ENCODE measurements at places on chromosomes 1 and 21. TPM values are rescaled to one million over a fixed set of nuclear protein-coding genes. Genes with fewer than 3 reads are reported as not detected.

- H3K27me3 ChIP-seq = no peaks in the 10 kb centered on the region
- no peak overlapping the region for H3K27ac ChIP-seq
- no peaks in the 10 kb centered on the region for H3K36me3 ChIP-seq
- H3K4me3 ChIP-seq = no peak overlapping the region
- DNase-seq = no peak
These were observed 11.7 kb downstream of the MPZ start for GRCh38 chr1:161298116-161298515.

DNA sequence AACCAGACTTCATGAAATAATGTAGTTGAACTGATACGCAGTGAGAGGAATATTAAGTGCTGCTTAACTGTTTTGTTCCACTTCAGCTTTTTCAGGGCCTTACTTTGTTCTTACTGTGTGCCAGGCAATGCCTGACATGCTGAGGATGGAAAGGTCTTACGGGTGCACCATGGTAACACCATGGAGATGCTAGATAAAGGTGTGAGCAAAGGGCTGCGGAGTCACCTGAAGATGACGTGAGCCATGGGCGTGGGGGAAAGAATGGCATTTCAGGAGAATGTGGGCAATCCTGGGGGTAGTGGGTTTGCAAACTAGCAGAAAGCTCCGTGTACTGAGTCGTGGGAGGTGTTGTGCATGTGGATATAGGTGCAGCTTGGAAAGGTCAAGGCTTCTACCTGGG, 27.3 kb downstream of the MAN1C1 start:
- DNase-seq = no peak
- H3K27me3 ChIP-seq = no peaks in the 10 kb centered on the region
- no peak overlapping the region for H3K4me3 ChIP-seq
- peaks cover 33% of the 10 kb centered on the region for H3K4me1 ChIP-seq
- H3K27ac ChIP-seq = no peak overlapping the region

DNA sequence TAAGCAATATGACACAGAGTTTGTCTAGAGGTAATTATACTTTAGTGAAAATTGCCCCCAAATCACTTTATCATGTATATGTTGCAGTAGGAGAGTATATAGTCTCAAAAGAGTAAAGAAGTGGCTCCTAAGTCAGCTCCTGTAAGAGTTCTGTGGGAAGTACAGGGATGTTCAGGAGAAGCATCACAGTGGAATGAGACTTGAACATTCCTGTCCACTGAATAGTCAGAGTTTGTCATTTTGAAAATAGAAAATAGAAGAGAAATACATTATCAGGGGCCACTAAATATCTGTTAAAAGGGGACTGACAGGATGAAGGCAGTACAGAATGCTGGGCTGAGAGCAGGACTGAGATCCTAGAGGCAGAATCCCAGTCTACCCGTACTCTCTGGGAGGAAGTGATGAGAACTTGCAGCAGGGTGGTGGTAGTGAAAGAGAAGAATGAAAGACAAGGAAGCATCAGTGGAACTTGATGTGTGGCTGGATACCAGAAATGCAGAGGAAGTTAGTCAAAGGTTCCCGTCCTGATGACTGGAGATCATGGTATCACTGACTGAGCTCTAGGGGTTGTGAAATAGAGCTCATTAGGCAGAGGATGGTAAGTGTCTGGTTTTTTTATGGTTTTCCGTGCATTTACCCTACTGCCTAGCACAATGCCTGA, 153.4 kb downstream of the FMN2 start:
- H3K27ac ChIP-seq = no peak overlapping the region
- no peaks in the 10 kb centered on the region for H3K27me3 ChIP-seq
- no peak overlapping the region for H3K4me3 ChIP-seq
- peaks cover 4% of the 10 kb centered on the region for H3K36me3 ChIP-seq
- no peak for DNase-seq
- no peaks in the 10 kb centered on the region for H3K4me1 ChIP-seq

DNA sequence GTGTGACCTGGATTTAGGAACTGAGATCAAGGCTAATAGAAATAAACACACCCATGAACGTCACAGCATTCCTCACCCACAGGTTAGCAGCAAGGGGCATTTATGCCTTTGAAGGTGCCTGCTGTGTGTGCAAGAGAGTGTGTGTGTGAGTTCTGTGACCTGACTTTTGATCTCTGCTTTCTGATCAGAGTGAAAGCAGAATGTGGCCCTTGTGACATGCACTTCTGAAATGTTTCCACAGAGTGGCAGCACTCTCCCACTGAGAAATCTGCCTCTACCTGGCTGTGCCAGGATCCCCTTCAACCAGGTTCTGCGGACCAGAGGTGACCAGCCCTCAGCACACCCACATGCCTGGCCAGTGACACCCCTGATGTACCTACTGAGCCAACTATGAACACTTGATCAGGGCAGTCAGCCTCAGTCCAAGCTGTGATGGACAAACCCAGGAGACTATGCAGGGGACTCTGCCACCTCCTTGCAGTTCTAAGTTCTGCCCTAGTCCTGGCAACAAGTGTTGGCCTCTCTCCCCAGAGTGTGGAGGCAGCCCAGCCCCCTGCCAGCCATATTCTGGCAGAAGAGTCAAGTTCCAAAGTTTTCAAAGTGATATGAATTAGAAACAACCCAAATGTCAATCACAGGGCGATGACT, 41.0 kb downstream of the RXRG start:
- H3K4me1 ChIP-seq = peaks cover 4% of the 10 kb centered on the region
- no peaks in the 10 kb centered on the region for H3K27me3 ChIP-seq
- H3K27ac ChIP-seq = no peak overlapping the region
- H3K4me3 ChIP-seq = no peak overlapping the region

GRCh38 chr1:31502926-31503511, 73.3 kb upstream of the TINAGL1 start:
- no peaks in the 10 kb centered on the region for H3K4me1 ChIP-seq
- no peak for DNase-seq

- H3K36me3 ChIP-seq = peaks cover 79% of the 10 kb centered on the region
- H3K27ac ChIP-seq = no peak overlapping the region
- no peak overlapping the region for H3K4me3 ChIP-seq
- peaks cover 9% of the 10 kb centered on the region for H3K4me1 ChIP-seq
- no peak for DNase-seq
- H3K27me3 ChIP-seq = no peaks in the 10 kb centered on the region
These were observed 1.1 kb downstream of the ECM1 start for GRCh38 chr1:150508982-150509381.

GRCh38 chr1:43648221-43648847, 1.6 kb upstream of the KDM4A start:
- no peak overlapping the region for H3K27ac ChIP-seq
- H3K4me1 ChIP-seq = peaks cover 13% of the 10 kb centered on the region
- no peak overlapping the region for H3K4me3 ChIP-seq
- peaks cover 2% of the 10 kb centered on the region for H3K36me3 ChIP-seq
- no peak for DNase-seq
- H3K27me3 ChIP-seq = no peaks in the 10 kb centered on the region

DNA sequence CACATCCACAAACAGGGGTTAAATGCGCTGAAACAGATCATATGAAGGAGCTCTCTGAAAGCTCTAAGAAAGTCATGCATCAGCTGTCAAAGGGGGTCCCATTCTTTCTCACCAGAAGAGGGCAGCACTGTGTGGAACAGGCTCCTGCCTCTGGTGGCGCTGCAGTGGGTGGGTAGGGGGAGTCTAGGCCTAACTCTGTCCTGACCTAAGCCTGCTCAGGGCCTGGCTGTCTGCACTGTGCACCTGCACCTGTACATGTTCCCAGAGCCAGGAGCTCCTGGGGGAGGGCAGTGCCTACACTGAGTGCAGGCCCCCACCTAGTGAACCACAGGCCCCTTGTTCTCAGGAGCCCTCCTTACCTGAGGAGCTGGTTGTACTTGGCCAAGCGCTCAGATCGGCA, 16.0 kb downstream of the ENO1 start:
- peaks cover 85% of the 10 kb centered on the region for H3K36me3 ChIP-seq
- no peak for DNase-seq
- H3K27ac ChIP-seq = no peak overlapping the region
- H3K27me3 ChIP-seq = no peaks in the 10 kb centered on the region
- no peak overlapping the region for H3K4me3 ChIP-seq

GRCh38 chr21:45010096-45010495, 64.3 kb upstream of the ADARB1 start:
- H3K27me3 ChIP-seq = peaks cover 2% of the 10 kb centered on the region
- no peak for DNase-seq
- peaks cover 30% of the 10 kb centered on the region for H3K4me1 ChIP-seq
- peak overlapping the region; percentile 29 for H3K27ac ChIP-seq
- H3K36me3 ChIP-seq = no peaks in the 10 kb centered on the region
- no peak overlapping the region for H3K4me3 ChIP-seq

DNA sequence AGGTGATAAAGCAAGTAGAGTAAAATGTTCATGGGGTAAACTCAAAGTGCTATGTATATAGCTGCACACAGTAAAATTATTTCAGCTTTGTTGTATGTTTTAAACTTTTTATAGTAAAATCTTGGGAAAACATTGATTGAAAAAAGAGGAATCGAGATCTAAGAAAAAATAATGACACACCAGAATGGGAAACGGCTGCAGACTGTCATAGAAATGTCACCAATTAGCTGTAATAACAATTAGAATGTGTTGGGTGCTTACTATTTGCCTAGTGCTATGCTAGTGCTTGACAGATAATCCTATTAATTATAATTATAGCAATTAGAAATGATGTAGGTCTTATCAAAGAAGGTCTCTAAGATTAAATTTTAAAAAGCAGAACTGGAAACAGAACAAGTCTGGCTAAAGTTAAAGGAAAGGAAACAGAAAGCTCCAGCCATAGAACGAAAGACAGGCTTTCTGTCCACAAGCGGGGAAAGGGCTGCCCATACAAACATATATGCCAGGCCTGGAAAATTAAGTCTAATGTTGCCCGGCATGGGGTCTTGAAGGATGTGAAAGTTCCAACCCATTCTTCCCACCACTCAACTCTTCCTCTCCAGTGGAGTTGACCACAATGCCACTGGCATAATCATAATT, 5.0 kb downstream of the PCNX2 start:
- H3K4me1 ChIP-seq = peaks cover 5% of the 10 kb centered on the region
- H3K4me3 ChIP-seq = no peak overlapping the region
- no peaks in the 10 kb centered on the region for H3K27me3 ChIP-seq
- no peaks in the 10 kb centered on the region for H3K36me3 ChIP-seq
- H3K27ac ChIP-seq = no peak overlapping the region
- no peak for DNase-seq

DNA sequence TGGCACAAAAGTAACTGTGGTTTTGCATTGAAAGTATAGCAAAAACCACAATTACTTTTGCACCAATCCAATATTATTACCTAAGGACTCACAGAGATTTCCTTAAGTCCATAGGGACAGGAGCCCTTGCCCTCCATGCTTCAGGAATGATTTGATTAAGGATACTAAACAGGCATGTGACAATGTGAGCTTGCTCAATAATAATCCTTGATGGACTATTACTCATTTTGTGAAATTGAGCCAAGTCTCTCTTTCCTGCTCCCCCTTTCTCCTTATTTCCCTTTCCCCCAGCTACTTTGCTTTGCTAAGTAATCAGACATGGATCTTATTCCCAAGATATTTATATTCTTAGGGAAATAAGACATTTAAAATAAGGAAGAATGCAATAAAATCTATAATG, 21.6 kb upstream of the RGL1 start:
- no peaks in the 10 kb centered on the region for H3K27me3 ChIP-seq
- H3K36me3 ChIP-seq = no peaks in the 10 kb centered on the region
- no peak overlapping the region for H3K27ac ChIP-seq
- peaks cover 6% of the 10 kb centered on the region for H3K4me1 ChIP-seq
- H3K4me3 ChIP-seq = no peak overlapping the region

DNA sequence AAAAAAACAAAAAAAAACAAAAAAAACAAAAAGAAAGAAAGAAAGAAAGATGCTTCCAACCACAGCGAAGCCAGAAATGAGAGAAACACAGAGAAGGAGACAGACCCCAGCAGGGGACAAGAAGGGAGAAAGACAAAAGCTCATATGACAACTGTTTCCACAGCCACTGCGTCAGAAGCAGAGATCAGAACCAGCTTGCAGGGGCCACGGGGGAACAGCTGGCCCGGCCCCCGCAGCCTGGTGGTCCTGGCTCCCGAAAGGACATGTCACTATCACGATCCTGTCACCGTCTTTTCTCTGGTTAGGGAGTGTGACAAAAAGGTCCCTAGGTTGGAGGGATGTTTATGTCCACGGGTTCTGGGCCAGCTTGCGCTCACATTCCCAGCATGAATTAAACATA, 60.7 kb downstream of the ACOT7 start:
- no peaks in the 10 kb centered on the region for H3K27me3 ChIP-seq
- peaks cover 59% of the 10 kb centered on the region for H3K36me3 ChIP-seq
- no peak overlapping the region for H3K4me3 ChIP-seq
- peaks cover 93% of the 10 kb centered on the region for H3K4me1 ChIP-seq
- H3K27ac ChIP-seq = no peak overlapping the region
- no peak for DNase-seq

DNA sequence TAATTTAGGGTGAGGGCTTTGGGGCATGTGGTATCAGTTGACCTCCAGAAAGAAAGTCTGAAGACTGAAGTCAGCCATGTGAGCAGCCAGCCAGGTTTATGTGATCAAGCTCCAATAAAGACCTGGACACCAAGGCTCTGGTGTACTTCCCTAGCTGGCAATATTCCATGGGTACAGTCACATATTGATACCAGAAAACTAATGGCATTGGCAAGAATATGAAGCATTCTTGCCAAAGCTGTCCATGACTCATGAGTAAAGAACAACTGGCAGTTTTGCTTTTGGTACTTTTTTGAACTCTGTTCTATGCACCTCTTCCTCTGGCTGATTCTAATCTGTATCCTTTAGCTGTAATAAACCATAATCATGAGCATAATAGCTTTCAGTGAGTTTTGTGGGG, 415.3 kb upstream of the CAMK1G start:
- no peak overlapping the region for H3K4me3 ChIP-seq
- H3K27me3 ChIP-seq = no peaks in the 10 kb centered on the region
- H3K27ac ChIP-seq = no peak overlapping the region

GRCh38 chr1:230713915-230714764, at the start of gene AGT:
TSS of gene AGT (minus strand) at chr1:230714122. CDS start at chr1:230710823, 3,299 bp downstream.
- peak within 1 kb of the TSS; percentile 85 for H3K27ac ChIP-seq
- peaks cover 12% of the 10 kb centered on the region for H3K36me3 ChIP-seq
- H3K4me1 ChIP-seq = peaks cover 46% of the 10 kb centered on the region
- DNase-seq = peak; percentile 83
- peak within 1 kb of the TSS; percentile 28 for H3K4me3 ChIP-seq
- no peaks in the 10 kb centered on the region for H3K27me3 ChIP-seq

The KLF17 gene
- total RNA-seq = 0.17 TPM

The IER5 gene
- 11.2 TPM for total RNA-seq

The FTCD gene
- 1.4 TPM for total RNA-seq

The KRTAP13-2 gene
- total RNA-seq = not detected

The CDC14A gene
- total RNA-seq = 13.8 TPM

The STXBP3 gene
- total RNA-seq = 45.9 TPM

The DNALI1 gene
- 4.7 TPM for total RNA-seq

The AADACL4 gene
- total RNA-seq = not detected

All from spinal cord (tissue), 10 donors.